ENCODE measurements at places on chromosomes 7 and 10. TPM values are rescaled to one million over a fixed set of nuclear protein-coding genes. Genes with fewer than 3 reads are reported as not detected.
A peak's percentile ranks its signal among the peaks of the same experiment; 100 is the strongest.

DNA sequence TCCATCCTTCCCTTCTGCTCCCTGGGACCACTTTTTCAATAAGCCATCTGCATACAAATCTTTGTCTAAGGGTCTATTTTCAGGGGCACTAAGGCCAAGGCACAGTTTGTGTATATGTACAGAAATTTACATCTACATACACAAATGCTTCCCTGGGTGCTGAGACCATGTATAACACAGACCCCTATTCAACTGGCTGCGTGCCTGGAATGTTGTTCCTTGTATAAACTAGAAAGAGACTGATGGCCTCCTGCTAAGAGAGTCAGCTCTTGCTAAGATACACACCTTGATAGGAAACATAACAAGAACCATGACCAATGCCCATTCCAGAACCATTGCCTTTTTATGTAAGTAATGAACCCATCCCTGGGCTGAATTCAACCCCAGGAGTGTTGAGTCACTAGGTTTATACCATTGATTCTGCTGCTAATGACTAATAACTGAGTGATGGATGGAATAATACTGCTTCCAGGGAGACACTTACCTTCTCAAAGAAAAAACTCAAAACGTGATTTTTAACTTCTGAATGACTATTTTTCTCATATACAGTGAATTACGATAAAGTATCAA, 290.7 kb downstream of the FGFR2 start:
- H3K4me1 ChIP-seq, result no peaks in the 10 kb centered on the region
- no peak overlapping the region for H3K4me3 ChIP-seq
- H3K27me3 ChIP-seq, result no peaks in the 10 kb centered on the region
- H3K36me3 ChIP-seq, result no peaks in the 10 kb centered on the region
- DNase-seq, result no peak

DNA sequence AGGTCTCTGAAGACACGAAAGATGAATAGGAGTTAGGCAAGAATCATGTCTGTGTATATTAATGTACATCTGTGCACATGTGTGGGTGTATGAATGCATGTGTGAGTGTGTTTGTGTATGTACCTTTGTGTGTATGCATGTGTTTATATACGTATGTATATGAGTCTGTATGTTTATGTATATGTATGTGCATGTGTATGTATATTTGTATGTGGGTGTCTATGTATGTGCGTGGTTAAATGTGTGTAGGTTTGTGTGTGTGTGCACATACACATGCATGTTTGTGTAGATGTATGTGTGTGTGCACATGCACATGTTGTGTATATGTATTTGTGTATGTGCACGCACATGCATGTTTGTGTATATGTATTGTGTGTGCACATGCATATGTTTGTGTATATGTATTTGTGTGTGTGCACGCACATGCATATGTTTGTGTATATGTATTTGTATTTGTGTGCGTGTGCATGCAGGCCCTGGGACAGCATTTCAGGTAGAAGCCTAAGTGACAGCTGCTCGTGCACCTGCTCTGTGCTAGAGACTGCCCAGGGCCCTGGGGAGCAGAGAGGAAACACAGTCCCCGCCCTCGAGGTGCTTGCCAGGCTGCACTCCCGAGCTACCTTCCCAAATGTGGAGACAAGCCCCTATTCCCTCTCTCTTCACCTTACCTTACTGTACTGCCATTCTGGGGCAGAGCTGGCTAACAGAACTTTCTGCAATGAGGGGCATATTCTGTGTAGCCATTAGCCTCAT, 12.1 kb downstream of the PNLIPRP1 start:
- no peaks in the 10 kb centered on the region for H3K4me1 ChIP-seq
- H3K27me3 ChIP-seq, result no peaks in the 10 kb centered on the region
- H3K4me3 ChIP-seq, result no peak overlapping the region
- DNase-seq, result no peak

DNA sequence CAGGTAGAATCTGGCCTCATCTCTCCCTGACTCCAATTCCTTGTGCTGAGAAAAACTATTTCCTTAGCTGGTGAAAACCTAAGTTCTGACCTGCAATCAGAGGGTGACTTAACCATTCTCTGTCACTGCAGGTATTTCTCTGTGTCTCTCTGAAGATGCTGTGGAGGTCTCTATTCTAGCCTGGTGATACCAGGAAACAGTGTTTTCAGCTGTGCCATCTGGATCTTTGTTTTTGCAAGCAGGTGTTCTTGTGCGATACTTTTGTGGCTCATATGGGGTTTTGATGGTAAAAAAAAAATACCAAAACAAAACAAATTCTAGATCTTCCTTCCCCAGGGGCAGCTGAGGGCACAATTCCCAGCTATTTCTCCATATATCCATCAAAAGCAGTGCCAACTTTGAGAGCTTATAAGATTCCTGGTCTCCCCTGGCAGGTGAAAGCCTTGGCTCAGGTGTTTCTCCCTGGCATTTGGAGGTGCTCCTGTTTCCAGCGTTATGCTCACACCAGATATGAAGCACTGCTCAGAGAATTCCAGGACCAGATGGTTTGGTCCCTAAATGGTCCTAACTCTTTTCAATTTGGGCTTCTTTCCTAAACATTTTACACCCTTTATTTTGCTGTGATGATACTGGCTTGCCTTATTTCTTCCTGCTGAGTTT, 9.9 kb upstream of the NPVF start:
- no peaks in the 10 kb centered on the region for H3K36me3 ChIP-seq
- no peak overlapping the region for H3K4me3 ChIP-seq
- peak overlapping the region; percentile 55 for H3K27ac ChIP-seq
- H3K4me1 ChIP-seq, result peaks cover 16% of the 10 kb centered on the region

DNA sequence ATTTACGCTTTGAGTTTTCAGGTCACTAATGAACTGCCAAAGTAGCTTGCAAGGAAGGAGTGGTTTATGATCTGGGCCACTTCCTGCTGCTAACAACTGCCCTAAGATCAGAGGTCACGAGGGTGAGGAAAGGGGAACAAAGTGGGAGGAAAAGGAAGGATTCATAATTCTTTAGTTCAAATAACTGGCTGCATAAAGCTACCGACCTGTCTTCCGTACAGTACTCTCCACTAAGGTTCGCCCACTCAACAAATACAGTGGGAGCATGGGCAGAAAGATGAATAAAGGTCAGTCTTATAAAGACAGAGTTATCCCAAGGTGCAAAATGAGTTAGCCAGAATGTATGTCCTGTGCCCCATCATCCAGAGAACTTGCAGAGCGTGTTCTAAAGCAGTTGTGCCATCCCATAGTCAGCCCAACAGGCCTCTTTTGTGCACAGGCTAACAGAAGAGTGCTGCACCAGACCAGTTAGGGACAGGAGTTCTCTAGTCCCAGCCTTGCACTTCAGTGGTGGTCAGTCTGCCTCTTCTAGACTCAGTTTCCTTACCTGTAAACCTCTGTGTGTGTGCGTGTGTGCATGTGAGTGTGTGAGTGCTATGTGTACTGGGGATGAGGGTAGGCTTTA, 65.9 kb downstream of the CREB3L2 start:
- peak overlapping the region; percentile 25 for H3K27ac ChIP-seq
- peaks cover 9% of the 10 kb centered on the region for H3K4me1 ChIP-seq
- H3K36me3 ChIP-seq, result no peaks in the 10 kb centered on the region
- no peak overlapping the region for H3K4me3 ChIP-seq
- DNase-seq, result no peak

Gene FGFR2
- 26.2 TPM for polyA plus RNA-seq

Gene OR2A7
- polyA plus RNA-seq, result 1.4 TPM

Measured in thymus (tissue), 14 donors.